Skeletal muscle cell (primary cell): ENCODE measurements at places on chromosomes 4 and X.
A peak's percentile ranks its signal among the peaks of the same experiment; 100 is the strongest.

GRCh38 chrX:103554687-103555424 lies 30.5 kb upstream of the TCEAL4 start:
- DNase-seq: no peak

DNA sequence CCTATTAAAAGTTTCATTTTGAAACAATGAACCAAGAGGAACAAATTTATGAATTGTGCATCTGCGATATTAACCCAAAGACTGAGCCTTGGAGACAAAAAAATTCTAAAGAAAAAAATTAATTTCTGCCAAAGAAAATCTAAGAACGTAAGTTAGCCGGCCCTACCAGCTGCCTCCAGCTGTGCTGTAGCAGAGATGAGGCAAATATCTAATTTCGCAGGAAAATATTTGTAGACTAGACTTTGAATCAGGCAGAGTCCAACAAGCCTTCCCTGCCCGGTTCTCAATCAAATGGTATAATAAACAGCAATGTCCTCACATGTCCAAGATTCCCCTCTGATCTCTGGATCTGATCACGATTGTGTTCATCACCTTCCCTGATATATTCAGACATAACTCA lies 21.2 kb upstream of the SMIM20 start:
- no peak for DNase-seq

- peak; percentile 76 for DNase-seq
Observed at GRCh38 chr4:30757357-30757756, 37.2 kb downstream of the PCDH7 start.

- no peak for DNase-seq
Observed at GRCh38 chr4:67575232-67576058, 16.9 kb downstream of the STAP1 start.

GRCh38 chr4:2930135-2930757 lies 33.0 kb downstream of the NOP14 start:
- no peak for DNase-seq

GRCh38 chr4:24372881-24373280 lies 211.5 kb downstream of the DHX15 start:
- no peak for DNase-seq

GRCh38 chr4:48623182-48623780 lies 133.2 kb downstream of the ZAR1 start:
- no peak for DNase-seq

DNA sequence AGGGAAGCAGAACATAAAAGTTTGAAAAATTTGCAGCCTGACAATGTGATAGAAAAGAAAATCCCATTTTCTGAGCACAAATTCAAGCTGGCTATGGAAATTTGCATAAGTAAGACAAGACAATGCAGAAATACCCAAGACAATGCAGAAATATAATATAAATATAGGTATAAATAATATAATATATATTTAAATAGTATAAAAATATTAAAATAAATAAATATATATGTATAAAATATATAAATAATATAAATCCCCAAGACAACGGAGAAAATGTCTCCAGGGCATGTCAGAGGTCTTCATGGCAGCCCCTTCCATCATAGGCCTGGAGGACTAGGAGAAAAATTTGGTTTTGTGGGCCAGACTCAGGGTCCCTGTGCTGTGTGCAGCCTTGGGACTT lies 125.0 kb upstream of the AADAT start:
- no peak for DNase-seq

DNA sequence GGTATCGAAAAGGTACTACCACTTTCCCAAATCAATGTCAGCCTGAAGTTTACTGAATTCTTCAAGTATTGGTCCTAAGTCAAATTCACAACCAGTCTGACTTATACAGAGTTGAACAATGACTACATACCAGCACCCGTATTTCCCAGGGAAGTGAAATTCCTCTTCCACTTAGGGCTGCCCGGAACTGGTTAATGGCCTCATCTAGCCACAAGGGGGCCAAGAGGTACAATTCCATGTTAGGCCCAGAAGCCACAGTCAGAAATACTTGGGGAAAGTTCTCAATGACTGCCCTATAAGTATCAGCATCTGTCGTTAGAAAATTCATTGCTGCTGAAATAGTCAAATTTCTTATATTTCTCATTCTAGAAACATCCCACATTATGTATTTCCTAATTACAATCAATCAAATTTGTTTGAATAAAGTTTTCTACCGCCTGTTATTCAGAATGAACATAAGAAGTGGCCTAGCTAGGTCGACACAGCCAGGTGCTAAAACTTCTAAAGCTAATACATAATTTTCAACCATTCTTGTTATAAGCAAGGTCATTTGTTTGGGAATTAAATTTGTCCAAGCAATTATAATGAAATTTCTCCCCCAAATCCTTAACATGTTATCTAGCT lies 5.6 kb upstream of the PCDH7 start:
- no peak for DNase-seq

DNA sequence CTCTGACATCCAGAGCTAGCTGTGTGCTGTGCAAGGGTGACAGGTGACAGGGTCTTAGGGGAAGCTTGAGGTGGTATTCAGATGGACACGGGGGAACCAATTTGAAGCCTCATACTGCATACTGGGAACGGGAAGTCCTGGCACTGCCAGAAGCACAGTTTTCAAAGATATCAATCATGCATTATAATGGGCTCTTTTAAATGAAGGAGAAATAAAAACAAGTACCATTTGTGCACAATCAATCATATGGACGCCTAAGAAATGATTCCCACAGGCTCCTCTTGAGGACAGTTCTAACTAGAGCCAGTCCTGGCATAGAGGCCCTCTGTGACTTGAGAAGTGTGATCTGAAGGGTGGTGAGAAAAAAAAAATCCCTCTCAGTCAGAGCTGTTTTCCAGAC lies 50.9 kb downstream of the TSC22D3 start:
- no peak for DNase-seq

DNA sequence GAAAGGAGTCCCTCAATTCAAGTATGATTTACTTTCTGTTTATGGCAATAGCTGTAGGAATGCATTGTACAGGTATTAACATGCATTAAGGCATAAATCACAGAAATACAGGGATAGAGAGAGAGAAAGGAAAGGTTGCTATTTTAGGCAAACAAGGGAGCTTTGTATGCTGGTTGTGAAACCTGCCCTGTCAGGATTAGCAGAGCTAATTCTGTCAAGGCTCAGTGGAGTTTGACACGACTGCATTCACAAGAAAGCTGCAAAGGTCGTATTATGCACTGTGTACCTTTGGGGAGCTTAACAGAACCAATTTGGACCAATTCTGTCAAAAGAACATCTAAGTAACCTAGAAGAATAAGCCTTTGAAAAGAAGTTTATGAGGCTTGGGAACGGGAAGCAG lies 239.3 kb downstream of the GRIA2 start:
- no peak for DNase-seq

- no peak for DNase-seq
Observed at GRCh38 chr4:3306450-3306849, 13.6 kb downstream of the RGS12 start.

- DNase-seq: no peak
Observed at GRCh38 chr4:83240379-83240875, 44.2 kb downstream of the COQ2 start.

GRCh38 chr4:139247241-139247640 lies 32.8 kb downstream of the MGARP start:
- no peak for DNase-seq

GRCh38 chrX:21838937-21839333 lies 482 bp upstream of the MBTPS2 start:
- no peak for DNase-seq

DNA sequence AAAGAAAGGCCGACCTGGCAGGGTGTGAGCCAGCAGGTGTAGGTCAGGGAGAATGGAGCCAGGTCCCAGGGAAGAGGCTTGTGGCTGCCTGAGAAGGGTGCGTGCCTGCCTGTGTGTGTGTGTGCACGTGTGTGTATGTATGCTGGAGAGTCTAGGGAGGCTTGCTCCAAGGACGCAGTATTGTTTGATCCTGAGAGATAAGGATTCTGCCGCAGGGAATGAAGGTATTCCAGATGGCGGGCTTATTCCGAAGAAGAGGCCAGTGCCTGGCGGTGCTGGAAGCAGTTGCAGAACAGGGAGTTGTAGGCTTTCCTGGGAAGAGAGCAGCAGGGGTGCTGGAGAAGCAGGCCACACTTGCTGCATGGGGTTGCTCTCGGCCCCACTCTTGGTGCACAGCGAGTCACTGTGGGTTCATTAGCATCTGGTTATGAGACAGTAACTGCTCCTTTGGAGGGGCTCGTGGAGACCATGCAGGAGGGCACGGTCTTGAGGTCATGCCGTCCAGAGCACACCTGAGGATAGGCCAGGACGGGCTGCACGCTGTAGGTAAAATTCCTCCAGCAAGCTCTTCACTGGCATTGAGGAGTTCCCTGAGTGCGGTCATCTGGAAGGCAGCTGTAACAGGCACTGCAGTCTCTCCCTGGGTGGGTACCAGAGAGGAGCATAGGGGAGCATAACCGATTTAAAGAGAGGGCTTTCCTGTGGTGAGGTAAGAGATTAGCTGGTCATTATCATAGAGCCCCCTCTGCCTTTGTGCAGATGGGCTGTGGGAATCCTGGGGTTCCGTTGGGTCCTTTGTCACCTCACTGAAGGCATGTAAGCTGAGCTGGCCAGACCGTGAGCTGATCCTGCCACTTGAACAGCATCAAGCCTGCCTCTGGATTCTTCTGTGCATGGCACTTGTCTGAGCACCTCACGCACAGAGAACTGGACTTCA lies 29.9 kb upstream of the MSANTD1 start:
- DNase-seq: no peak
